AG08396 (cell line): ENCODE measurements at places on chromosomes 1 and 21.

GRCh38 chr1:201090541-201090940 is 21.7 kb downstream of the CACNA1S start:
- no peak for DNase-seq

- DNase-seq = no peak
These were observed 208.7 kb upstream of the CSF3R start for GRCh38 chr1:36691374-36691773.

DNA sequence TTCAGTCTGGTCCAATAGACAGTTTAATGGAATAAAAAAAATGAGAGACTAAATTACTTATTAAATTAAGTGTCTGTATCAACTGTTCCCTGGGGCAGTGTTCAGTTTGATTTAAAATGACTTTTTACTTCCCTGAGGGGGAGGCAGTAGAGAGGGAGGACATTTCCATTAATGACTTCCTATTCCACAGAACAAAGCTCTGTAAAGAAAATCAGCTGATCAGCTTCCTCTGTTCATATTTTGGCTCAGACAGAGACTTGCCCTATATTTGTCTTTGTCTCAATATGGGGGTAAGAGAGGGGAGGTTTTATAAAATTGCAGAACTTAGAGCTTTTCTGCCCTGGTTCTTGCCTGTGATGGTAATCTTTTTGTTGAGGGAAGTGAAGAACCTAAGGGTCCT is 8.4 kb downstream of the CFAP126 start:
- DNase-seq = no peak

- no peak for DNase-seq
These were observed 3.8 kb upstream of the ZNF692 start for GRCh38 chr1:248862695-248862997.

GRCh38 chr1:67853704-67854103 is 20.4 kb upstream of the GNG12 start:
- DNase-seq = peak; percentile 77

DNA sequence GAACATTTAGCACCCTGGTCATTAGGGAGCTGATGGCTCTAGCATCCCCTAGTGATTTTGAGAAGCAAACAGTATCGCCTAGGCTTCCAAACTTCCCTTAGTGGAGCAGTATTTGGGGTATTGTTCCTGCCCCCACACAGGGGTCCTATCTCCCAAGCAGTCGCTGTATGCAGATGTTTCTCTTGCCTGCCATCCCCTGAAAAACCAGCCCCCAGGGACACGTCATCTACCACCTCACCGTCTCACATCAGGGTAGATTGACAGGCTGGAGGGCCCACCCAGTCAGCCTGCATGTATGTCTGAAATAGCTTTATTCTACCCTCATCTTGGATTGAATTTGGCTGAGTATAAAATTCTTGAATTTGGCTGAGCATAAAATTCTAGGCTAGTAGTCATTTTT is 33.9 kb downstream of the TENT5C start:
- DNase-seq = no peak

GRCh38 chr1:26346274-26347033 is 7.5 kb downstream of the CRYBG2 start:
- DNase-seq = no peak

GRCh38 chr1:22826604-22827580 is 116.3 kb downstream of the EPHB2 start:
- DNase-seq = no peak

DNA sequence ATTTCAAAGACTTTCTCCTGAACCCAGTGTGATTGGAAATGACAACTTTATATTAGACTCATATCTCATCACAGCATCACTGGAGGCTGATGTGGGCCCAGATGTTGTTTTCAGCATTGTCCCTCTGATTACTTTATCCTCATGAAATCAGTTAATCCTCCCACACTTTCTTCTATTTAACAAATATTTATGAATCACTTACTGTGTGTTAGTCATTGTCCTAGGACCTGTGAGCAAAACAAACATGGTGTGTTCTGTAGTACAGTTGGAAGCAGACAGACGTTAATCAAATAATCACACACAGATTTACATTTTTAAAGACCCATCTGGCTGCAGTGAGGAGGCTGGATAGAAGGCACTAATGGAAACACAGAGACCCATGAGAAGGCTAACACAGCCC is 383.7 kb downstream of the PRDM2 start:
- DNase-seq = no peak

GRCh38 chr1:46302641-46303037 is 777 bp downstream of the LRRC41 start:
- DNase-seq = peak; percentile 56

DNA sequence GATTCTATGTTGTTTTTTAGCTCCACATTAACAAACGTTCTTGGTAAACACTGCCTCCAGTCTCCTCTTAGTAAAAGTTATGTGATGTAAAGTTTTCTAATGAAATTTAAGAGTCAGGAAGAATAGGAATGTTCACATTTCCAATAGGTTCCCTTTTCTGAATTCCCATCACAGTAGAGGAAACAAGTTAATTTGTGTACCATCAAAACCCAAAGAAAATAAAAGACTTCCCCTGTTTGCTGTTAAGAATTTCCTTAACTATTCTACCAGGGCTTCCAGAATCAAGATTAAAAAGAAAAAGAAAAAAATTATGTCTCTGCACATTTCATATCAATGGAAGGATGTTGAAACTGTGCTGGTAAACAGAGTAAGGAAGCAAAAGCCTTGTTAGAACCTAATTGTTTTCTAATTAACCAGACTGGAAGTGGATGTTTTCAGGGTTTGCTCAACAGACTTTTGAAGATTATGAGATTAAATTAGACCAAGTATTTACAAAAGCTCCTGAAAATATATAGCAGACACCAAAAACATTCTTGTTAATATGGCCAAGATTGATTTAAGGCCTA is 43.4 kb upstream of the PALMD start:
- no peak for DNase-seq

DNA sequence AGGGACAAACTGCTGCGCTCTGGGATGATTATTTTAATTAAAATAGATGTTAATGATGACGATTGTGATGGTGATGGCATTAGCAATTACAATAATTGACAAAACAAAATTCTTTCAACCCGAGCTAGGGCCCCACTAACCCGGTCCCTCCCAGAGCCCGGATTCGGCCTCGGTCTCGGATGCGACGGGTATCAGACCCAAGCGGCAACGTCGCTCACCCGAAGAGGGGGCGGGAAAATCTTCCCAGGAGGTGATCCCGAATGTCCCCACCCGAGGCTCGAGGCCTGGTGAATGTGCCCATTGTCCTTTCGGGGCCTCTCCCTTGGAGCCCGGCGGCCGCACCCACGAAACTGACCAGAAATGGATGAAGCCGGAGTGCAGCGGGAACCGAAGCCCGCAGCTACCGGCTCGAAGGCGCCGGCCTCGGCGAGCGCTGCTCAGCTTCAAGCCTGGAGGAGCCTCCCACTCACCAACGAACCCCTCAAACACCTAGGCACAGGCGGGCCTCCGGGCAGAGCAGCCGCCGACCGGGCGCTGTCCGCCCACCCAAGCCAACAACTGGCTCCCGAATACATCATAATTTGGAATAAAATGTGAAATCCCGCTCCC is 1.2 kb downstream of the TAL1 start:
- DNase-seq = peak; percentile 12

GRCh38 chr1:95257758-95258157 is 23.7 kb downstream of the RWDD3 start:
- DNase-seq = no peak

GRCh38 chr1:199706826-199707606 is 320.5 kb upstream of the NR5A2 start:
- DNase-seq = no peak

DNA sequence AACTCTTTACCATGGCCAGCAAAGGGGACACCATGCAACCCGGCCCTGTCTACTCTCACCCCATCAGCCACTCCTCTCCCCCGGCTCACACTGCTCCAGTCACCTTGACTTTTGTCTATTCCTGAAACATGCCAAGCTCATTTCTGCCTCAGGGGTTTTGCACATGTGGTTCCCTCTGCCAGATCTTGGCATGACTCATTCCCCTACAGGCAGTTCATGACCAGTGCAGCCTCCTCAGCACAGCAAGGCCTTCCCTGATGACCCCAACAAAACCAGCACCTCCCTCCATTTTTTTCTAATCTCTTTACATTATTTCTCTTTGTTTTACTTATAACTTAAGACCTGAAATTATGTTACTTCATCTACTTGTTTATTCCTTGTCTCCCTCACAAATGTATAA is 58.6 kb upstream of the GJB5 start:
- DNase-seq = peak; percentile 16

DNA sequence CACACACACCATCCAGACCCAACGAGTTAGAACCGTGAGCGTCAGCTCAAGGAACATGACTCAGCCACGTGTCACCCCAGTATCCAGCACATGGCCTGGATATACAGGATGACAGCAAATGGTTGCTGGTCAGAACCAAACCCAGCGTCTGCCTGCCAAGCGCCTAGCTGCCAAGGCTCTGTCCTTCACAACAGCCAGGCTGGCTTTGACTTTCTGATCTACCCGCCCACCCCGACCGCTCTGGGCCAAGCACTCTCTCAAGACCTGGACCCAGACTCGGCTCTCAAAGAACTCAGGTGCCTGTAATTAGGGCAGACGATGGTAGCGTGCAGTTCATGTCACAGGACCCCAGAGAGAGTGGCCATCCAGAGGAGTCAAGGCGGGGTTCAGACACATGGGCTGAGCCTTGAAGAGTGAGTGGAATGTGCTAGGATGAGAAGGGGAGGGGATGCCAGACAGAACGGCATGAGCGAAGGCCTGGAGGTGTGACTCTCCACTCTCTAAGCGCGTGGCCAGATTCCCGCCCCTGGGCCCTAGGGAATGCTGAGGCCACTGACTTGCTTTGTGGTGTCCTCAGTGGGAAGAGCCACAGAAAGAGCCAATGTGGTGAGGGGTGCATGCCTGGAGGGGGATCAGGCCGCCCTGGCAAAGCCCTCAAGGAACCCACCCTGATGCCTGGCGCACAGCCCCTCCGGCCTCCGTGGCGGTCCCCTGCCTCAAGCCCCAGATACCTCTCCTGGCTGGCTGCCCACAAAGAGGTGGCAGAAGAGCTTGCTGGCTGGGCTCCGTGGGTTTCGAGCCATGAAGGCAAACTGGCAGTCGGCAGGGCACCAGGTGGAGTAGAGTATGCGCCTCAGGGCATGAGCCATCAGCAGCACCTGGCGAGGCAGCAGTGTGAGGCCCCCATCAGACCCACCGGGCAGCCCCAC is 7.0 kb downstream of the SH2D5 start:
- peak; percentile 73 for DNase-seq

- no peak for DNase-seq
These were observed 32.4 kb downstream of the ITPKB start for GRCh38 chr1:226706684-226707083.

DNA sequence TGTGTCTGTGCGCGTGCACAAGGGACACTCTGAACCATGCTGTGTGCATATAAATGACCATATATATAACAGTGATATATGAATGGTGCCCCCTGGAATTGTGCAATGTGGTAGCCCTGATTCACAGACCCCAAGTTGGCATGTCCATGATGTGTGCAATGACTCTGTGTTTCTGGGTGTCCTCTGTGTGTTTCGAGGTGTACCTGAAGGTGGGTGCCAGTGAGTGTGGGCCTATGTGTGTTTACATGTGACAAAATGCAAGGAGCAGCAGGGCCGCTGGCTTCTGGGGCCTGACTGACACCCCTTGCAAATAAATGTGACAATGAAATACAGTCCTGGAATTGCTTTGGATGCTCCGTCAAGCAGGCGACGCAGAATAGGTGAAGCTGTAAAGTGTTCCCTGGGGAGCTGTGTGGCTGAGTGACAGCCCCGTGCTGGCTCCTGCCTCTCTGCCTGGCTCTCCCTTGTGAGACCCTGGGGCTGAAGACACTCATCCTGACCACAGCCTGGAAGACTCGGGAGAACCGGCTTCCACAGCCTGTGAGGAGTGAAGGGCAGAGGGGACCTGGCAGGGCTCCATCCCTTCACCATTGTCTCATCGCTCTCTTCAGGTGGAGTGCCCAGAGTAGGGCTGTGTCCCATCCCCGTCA is 38.2 kb upstream of the CSF3R start:
- DNase-seq = no peak

- no peak for DNase-seq
These were observed 56.1 kb upstream of the IRF2BP2 start for GRCh38 chr1:234665975-234666605.

GRCh38 chr1:80540596-80540995 is 1260.1 kb upstream of the ADGRL2 start:
- no peak for DNase-seq

GRCh38 chr1:205578780-205579571 is 52.8 kb downstream of the ELK4 start:
- no peak for DNase-seq

GRCh38 chr1:18511149-18511873 is 30.6 kb downstream of the KLHDC7A start:
- DNase-seq = no peak

GRCh38 chr1:46394108-46394871 is at the start of gene FAAH:
FAAH (plus strand) TSS chr1:46394317; CDS start chr1:46394349, 32 bp downstream.
- no peak for DNase-seq

GRCh38 chr1:211609120-211610024 is 30.4 kb upstream of the SLC30A1 start:
- no peak for DNase-seq

DNA sequence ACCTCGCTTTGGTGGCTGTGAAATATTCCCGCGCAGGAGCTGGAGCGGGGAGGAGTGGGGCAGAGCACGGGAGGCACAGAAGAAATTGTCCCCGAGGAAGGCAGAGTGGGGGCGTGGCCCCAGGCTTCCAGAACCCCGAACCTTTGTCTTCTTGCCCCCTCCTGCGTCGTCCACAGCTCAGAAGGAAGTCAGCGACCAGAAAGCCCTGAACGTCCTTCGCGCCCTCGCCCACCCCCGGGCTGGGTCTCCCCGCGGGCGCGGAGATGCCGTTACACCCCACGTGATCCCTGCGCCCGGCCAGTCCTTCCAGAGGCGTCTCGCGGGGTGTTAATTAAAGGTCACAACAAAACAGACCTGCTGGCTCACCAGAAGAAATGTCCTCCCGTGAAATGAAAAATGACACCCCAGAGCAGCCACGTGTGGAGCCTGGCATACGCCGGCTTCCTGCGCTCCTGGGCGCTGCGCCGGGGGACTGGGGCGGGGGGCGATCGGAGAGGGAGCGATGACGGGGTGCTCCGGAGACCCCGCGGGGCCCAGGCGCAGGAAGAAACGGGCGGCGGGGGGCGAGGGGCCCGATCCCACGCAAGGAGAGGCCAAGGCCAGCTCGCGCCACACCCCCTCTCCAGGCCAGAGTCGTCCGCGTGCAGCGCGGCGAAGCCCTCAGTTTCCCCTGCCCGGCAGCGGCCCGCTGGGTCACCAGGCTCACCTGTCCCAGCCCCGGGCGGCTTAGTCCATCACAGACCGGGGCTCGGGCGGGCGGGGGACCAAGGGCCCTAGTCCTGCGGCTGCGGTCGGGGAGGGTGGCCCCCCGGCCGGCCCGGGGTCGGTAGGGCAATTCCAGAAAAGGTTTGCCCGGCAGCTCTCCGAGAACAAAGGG is 995 bp upstream of the KIF26B start:
- DNase-seq = peak; percentile 47

DNA sequence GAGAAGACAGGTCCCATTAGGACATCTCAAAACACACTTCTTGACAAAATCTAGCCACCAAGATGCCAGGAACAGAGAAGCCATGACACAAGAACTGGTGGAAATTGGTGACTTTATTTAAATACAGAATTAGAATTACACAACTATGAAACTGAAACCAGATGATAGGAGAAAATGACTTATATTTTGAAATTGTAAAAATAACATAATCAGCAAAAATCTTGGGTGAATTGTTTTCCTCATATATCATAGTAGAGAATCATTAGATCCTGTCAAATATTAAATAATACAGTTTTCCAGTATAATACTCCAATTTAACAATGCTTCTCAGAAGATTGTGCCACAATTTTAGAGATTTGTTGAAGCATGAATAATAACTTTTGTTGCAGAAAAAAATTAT is 81.5 kb upstream of the MROH9 start:
- DNase-seq = no peak
